ENCODE measurements at places on chromosomes 11 and 22.

GRCh38 chr22:32691101-32691500, 110.4 kb upstream of the TIMP3 start:
- no peak for DNase-seq

GRCh38 chr11:75509020-75509720, 16.6 kb downstream of the GDPD5 start:
- peak; percentile 63 for DNase-seq

DNA sequence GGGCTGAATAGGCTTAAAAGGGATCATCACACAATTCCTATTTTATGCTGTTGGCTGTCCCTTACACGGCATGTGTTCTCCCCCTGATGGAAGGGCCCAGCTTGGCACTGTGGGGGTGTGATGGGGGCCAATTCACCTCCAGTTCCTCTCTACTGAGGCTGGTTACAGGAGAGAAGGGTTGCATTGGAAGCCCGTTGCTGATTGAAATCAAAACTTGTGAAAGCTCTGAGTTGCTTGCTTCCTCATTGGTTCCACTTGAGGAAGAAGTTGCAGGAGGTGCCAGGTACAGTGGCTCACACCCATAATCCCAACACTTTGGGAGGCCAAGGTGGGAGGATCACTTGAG, 13.3 kb upstream of the PRG2 start:
- no peak for DNase-seq

GRCh38 chr11:65224930-65225278, 36.9 kb upstream of the POLA2 start:
- DNase-seq: no peak

- DNase-seq: no peak
These were observed 66.3 kb downstream of the ETS1 start for GRCh38 chr11:128520888-128521681.

DNA sequence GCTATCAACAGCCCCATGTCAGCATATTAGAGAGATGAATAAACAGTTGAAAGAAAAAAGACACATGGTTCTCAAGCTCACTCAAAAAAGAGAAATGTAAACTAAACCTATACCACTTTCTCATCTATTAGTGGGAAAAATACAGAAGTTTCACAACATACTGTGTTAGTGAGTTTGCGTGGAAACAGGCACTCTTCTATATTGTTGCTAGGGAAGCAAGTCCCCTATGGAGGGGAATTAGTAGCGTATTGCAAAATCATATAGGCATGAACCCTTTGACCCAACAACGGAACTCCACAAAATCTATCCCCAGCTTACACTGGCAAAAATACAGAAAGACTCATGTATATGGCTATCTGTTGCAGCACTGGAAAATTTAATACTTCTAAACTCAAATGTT, 14.2 kb upstream of the RFPL2 start:
- no peak for DNase-seq

GRCh38 chr22:23064381-23065068, 5.8 kb upstream of the GNAZ start:
- no peak for DNase-seq
